NCI-H2029 treated with DMSO at 0.1 percent for 48 hours (cell line): ENCODE measurements at places on chromosomes 11 and 22.

- no peak for DNase-seq
Measured at GRCh38 chr11:80596291-80596810, 1155.5 kb upstream of the TENM4 start.

DNA sequence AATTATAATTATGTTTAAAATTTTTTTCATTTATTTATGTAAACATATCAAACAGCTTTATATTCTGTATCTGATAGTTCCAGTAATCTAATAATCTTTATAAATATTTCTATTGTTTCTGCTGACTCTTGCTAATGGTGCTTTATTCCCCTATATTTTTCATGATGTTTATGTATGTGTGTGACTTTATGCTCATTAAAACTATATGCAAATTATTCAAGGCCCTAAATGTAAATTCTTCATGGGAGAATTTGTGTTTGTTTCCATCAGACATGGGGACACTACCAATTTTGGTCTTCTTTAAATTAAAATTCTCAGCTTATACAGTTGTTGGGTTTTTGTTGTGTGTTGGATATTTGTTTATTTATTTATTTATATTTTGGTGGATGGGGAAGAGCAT is 13.7 kb upstream of the ALKBH3 start:
- DNase-seq, result no peak

- DNase-seq, result no peak
Measured at GRCh38 chr11:130706572-130706971, 209.7 kb downstream of the SNX19 start.

DNA sequence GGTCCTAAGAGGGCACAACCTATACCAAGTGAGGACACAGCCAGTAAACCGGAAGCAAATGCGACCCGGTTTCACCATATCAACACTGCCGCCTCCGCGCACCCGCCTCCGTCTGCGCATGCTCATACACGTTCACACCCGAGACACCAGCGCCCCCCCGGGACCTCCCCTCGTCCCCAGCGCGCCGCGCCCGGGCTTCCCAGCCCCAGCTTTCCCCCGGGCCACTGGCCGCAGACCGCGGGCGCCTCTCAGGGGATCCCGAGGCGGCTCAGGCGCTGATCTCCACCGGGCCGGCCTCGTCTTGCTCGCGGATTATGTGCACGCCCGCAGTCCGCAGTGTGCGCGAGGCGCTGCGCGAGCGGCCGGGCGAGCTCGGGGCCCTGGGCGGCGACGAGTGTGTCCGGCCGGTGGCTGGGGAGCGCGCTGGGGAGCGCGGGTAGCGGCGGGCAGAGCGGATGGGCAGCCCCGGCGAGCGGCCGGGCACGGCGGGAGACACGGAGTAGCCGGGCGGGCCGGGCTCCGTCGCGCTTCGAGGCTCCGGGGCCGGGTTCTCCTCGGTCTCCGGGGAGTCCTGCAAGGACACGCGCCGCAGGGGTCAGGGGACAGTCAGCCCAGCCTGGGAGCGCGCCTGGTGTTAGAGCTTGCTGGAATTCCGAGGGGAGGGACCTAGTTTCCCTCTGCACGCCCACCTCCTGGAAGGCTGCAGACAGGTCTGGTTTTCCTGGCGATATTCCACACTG is 2.0 kb downstream of the HEPN1 start:
- no peak for DNase-seq

DNA sequence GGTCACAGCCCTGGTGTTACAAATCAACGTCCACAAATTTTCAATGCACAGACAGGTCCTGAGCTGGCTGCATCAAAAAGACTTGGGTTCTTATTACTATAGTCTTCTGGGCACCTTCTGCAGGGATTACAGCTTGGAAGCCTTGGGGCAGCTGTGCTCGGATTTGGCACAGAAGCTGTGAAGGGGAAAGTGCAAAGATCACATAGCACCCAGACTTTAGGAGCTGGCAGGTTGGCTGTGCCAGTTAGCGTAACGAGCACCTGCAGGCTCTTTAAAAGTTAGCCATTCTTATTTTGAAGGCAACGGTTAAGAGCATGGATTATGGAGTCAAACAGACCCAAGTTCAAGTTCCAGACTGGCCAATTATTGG is 100.4 kb downstream of the ARL14EP start:
- DNase-seq, result no peak

DNA sequence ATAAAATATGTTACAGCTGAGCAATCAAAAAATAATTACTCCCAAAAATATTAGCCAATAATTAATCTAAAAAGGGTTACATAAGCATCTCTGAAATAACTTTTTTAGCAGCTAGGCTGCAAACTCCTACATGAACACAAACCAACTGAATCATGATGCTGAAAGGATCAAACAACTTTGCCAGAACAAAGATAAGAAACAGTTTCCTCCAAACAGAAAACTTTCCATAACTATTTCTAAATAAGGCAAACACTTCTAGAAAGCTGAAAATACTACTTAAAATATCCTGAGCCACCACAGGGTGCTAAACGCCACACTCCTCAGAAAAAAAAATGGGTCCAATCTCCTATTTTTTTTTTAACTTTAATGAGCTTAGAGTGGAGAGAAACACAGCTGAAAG is 68.6 kb upstream of the ARHGAP32 start:
- no peak for DNase-seq

GRCh38 chr22:40651057-40651456 is 14.5 kb upstream of the MRTFA start:
- DNase-seq, result no peak

DNA sequence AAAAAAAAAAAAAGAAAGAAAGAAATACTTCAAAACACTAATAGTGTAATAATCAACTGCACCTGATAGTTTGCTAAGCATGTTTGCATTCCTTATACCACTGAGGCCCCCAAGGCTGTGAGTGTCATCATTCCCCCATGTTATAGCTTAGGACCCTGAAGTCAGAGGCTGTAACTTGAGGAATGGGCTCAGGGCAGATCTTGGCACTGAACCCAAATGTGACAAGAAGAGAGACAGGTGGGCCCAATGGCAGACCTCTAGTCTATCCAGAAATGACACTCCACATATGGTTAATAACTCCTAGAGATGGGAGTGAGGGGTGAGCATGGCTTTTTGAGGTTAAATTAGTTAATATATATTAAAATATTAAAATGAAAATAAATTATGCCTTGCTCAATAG is 13.2 kb downstream of the ZNF70 start:
- no peak for DNase-seq

GRCh38 chr11:15943418-15944197 is 412.7 kb downstream of the SOX6 start:
- no peak for DNase-seq

- no peak for DNase-seq
Measured at GRCh38 chr22:29658176-29658575, 54.7 kb downstream of the NF2 start.

DNA sequence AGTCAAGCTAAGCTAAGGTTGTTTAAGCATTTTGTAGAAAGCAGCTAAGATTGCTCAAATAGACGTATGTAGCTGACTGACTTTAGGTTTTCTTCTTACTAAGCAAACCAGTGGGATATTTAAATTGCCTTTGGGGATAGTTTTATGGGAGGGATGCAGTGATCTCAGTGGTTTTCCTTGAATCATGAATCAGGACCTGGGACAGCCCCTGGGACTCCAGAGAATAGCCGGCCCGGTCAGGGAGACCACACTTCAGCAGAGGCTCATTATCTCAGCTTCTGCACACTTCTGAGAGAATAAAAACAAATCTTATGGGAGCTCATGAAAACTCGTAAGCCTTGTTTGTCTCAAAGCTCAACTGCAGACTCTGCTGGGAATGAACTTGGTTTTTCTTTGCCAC is at the start of gene OR9I1:
Gene OR9I1 (minus strand): TSS at position 62 of the 400 bp plus-strand sequence. CDS start 6,086 bp downstream, outside the sequence.
- no peak for DNase-seq

DNA sequence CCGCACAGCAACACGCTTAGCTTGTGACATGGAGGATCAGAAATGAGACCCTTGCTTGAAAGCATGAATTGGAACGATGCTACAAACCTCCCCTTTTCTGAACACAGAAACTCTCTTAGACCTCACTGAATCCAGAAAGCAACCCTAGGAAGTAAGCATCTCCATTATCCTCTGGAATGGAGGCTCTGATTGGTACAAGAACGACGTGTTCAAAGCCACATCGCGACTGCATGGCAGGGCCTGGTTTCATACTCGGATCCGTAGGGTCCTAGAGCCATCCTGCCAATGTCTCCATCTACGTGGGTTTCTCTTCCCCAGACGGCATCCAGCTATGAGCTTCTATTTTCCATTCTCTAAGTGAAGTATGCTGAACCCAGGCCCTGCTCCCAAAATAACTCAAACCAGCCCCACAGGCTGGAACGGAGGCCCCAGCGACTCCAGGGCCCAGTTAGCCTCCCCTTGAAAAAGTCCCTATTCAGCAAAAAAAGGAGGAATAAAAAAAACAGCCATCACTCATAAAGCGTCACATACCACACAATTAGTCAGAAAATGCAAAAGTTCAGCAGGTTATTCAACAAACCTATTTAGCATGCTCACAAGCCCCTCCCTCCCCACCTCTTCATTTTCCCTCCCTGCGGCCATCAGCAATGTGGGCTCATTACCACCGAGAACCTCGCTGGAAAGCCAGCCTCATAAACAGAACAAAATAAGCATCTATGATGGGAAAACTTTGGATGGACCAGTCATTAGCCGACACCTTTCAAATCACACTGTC is 7.1 kb upstream of the MN1 start:
- no peak for DNase-seq

- DNase-seq, result no peak
Measured at GRCh38 chr11:128216198-128216597, 371.2 kb downstream of the ETS1 start.

- no peak for DNase-seq
Measured at GRCh38 chr11:35360055-35360530, 59.3 kb downstream of the SLC1A2 start.

DNA sequence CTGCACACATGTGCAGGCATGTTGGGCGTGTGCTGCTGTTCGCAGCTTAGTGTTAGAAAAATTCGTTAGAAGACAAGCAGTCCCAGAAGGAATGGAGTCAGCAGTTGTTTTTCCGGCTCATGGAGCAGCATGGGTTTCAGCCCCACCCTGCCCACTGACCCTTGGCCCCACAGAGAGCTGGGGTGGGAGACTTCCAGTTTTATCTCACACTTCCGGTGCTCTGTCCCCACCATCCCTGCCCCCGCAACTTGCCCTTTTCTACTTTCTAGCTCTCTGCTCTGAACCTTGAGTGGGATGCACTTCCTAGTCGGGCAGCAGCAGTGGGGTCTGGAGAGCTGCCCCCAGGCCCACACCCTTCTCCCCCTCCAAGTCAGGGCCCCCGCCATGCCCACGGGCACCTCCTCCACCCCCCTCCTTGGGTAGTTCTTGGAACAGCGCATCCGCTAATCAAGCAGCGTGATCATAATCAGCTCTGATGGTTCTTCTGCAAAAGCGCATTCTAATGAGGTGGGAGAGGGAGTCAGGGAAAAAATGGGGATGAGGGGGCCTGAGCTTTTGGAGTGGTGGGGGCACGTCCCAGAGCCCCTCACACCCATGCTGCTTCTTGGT is 184.4 kb downstream of the CEP164 start:
- DNase-seq, result no peak

DNA sequence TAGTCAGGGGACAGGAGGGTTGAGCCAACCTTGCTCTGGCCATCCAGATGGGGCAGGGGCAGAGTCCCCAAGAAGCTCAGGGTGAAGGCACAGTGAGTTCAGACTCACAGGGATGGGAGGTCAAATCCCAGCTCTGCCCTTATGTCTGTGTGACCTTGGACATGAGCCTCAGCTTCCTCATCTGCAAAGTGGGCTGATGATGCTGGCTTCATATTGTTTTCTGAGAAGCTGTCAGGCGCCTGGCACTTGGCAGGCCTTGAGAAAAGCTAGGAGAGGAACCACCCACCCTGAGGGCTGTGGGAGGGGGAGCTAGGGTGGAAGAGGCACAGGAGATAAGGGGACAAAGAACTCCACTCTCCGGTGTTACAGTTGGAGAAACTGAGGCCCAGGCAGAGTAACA is 23.6 kb downstream of the CYTH4 start:
- DNase-seq, result no peak

DNA sequence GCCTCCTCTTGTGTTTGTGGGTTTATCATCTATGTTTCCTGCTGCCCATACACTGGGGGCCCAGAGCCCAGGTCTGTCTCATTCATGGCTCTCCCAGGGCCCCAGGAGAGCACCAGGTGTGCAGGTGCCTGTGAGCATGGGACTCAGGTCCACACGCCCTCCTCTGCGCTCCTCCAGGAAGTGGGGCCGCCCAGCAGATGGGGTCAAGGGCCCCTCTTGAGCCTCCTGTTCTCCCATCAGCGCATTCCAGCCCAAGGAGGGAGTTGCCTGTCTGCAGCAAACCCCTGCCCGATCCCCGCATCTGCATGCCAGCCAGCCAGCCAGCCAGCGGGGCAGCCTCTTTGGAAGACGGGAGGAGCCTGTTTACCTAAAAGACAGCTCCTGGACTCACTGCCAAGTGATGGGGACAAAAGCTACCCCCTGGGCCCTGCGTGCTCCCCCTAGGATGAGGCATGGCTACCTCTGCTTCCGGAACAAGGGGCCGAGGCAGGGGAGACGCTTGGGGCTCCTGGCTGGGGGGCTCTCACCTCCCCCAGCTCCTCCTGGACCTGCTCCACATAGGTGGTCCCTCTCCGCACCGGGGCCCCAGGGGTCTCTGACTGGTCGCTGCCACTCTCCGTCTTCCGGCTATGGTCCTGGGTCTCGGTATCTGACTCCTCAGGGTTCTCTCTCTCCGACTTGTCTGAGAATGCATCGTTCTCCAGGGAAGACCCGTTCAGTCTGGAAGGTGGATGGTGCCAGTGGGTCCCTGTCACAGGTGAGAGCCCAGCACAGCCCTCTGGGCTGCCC is 49.7 kb upstream of the CARS1 start:
- no peak for DNase-seq

DNA sequence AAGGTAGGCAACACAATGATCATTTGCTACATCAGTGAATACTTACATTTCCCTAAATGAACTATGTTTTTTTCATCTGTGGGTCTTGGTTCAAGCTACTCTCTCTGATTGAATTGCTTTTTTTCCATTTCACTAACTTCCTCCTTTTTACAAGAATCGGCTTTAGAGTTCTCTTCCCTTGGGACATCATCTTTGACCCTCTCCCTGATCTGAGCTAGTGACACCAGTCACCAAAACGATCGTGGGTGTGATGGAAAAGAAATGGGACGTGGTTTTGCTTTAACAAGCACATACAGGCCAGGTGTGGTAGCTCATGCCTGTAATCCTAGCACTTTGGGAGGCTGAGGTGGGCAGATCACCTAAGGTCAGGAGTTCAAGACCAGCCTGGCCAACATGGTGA is 129.9 kb downstream of the WT1 start:
- no peak for DNase-seq

DNA sequence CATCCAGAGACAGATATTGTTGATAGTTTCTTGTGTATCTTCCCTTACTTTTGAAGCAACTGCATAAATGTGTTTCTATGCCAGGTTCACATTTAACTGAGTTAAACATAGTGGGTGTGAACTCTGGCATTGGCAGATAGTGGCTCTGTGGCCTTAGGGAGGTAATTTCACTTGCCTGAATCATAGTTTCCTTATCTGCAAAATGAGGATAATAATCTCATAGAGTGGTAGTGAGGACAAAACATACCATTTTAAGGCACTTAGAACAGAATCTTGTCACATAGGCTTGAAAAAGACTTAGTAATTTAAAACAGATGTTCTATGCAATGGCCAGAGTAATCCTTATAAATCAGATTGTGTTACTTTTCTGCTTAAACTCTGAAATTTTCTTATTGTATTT is 56.4 kb upstream of the SYN3 start:
- no peak for DNase-seq
